NCI-H524 (cell line): ENCODE measurements at places on chromosomes 4 and X.

- no peak for DNase-seq
These were observed at the start of gene NLGN3 for GRCh38 chrX:71144651-71145050. Gene NLGN3, plus strand, starts transcription at chrX:71144841. Its CDS starts 2,909 bp downstream, at chrX:71147750.

- no peak for DNase-seq
These were observed 2.3 kb upstream of the AMBN start for GRCh38 chr4:70589785-70590184.

DNA sequence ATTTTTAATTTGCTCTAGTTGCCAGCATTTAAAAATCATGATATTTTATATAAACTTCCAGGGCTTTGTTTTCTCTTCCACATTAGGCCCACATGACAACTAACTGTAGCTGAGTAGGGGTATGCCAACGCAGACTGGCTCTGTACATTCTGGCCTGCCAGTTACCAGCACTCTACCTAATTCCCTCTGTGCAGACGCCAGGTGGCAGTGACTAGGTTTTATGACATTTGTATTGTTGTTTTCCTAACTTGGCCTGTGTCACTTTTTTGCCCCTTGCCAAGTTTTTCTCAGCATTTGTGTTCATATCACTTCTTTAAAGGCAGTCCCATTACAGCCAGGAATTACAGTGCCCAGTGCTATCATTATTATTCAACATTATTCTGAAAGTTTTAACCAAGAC lies 347.5 kb downstream of the NKX6-1 start:
- no peak for DNase-seq

GRCh38 chr4:139986106-139986505 lies 167.9 kb downstream of the MAML3 start:
- DNase-seq, result no peak

GRCh38 chr4:7330031-7330596 lies 104.6 kb downstream of the PSAPL1 start:
- DNase-seq, result peak; percentile 96

DNA sequence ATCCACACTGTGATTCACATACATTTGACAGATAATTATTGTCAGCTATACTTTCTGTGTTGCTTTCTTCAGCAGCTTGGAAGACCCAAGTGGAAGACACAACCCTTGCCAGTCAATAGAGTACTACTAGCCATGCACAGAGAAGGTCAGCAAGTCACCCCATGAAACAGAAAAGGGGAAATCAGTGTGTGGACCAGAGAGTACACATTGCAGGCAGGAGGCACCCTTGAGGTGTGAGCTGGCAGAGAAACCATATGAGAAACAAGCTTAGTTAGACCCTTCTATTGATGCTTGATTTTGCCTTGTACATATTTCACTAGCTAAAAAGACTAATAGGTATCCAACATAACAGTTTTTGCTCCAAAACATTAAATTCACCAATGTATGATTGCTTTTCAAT lies 99.5 kb downstream of the NLGN4X start:
- DNase-seq, result no peak

DNA sequence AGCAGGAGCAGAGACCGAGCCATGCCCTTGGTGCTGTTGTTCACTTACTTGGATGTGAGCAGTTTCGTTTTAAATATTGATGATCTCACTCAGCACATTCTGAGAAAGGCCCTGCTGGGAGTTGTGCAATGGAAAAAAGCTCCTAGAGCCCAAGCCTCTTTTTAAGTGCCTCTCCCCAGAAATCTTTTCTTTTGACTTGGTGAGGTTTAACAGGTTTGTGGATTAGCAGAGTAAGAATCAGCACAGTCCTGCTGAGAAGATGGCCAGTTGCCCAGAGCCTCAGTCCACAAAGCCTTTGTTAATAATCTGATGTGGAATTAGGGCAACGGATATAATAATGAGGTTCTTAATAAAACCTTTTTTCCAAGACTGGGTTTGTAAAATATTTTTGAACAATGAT lies 157.5 kb upstream of the ATP6AP2 start:
- DNase-seq, result no peak

GRCh38 chr4:116444117-116444516 lies 641.3 kb downstream of the TRAM1L1 start:
- no peak for DNase-seq

GRCh38 chrX:107691024-107691448 lies 62.7 kb downstream of the PRPS1 start:
- DNase-seq, result no peak

GRCh38 chr4:41454423-41454822 lies 83.5 kb upstream of the LIMCH1 start:
- DNase-seq, result no peak

- no peak for DNase-seq
These were observed 385.2 kb downstream of the GPAT3 start for GRCh38 chr4:83921124-83921523.

DNA sequence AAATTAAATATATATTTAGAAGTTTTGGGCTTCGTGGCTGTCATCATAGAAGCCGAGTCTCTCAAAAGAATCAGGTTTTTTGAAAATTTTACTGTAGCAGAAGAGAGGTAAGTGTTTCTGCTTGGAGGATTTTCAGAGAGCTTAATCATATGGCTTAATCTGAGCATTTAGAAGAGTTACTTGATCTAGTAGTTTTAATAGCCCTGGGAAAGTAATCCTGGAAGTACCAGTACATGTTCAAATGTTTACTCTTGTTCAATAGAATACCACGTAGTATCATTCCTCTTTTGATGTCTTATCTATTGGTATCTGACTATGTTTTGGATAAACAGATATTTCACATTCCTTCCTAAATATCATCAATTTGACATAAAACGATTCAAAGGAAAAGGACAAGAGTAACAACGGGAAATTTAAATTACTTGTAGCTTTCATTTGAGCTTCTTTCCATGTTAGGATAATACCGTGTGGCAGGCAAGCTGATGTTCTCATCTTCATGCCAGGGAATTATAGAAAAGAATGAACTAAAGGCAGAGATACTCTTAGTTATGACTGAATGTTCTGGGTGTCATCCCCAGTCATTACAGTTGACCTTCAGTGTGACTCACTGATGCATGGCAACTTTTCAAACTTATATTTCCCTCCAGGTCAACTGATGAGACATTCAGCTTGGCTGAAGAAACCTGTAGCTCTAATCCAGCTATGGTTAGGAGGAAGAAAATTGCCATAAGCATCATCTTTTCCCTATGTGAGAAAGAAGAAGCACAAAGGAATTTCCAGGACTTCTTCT lies 89.8 kb downstream of the FNIP2 start:
- no peak for DNase-seq

GRCh38 chr4:94515365-94515764 lies 63.6 kb downstream of the PDLIM5 start:
- no peak for DNase-seq

GRCh38 chrX:10387011-10387410 lies 230.2 kb downstream of the CLCN4 start:
- no peak for DNase-seq

- no peak for DNase-seq
These were observed 226.8 kb downstream of the COL25A1 start for GRCh38 chr4:109075621-109076020.

GRCh38 chr4:6092131-6092530 lies 73.9 kb upstream of the C4orf50 start:
- DNase-seq, result no peak

GRCh38 chrX:41388543-41388942 lies 54.6 kb downstream of the DDX3X start:
- DNase-seq, result no peak

GRCh38 chrX:15646543-15646942 lies 18.1 kb downstream of the CLTRN start:
- no peak for DNase-seq

DNA sequence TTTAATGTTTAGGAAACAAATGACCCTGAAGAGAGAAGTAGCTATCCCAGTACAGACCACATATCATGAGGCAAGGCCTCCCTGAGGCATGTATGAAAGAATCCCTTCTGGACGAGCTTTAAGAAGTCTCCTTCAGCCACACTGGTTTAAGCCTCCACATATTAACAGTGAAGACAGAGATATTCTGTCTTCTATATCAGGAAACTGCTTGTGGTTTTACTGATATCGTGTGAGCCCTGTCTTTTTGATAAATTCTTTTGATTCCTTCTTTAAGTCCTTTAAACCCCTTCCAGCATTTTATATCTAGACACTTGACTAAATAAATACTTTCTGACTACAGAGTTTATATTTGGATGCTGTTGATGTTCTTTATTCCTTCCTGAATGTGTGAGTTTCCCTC lies 45.9 kb upstream of the GPC4 start:
- no peak for DNase-seq

GRCh38 chr4:14984448-14984847 lies 17.8 kb upstream of the CPEB2 start:
- DNase-seq, result no peak

DNA sequence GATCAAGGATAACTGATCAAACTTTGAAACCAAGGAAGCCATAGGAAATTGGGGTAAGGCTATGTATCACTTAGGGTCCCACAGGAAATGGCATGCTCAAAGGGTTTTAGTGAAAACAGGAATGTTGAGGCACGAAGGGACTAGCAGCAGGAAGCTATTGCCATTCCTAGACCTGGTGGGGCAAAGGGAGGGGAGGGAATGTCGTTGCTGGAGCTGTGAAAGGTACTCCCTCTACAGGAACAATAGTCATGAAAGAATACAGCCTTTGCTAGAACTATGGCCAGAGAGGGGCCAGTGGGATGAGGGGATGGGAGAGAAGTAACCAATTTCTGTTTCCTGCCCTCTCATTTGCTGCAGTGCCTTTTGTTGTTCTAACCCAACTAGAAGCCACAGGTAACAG lies 11.9 kb downstream of the REPS2 start:
- DNase-seq, result no peak
